ENCODE measurements at places on chromosomes 13 and 19.

DNA sequence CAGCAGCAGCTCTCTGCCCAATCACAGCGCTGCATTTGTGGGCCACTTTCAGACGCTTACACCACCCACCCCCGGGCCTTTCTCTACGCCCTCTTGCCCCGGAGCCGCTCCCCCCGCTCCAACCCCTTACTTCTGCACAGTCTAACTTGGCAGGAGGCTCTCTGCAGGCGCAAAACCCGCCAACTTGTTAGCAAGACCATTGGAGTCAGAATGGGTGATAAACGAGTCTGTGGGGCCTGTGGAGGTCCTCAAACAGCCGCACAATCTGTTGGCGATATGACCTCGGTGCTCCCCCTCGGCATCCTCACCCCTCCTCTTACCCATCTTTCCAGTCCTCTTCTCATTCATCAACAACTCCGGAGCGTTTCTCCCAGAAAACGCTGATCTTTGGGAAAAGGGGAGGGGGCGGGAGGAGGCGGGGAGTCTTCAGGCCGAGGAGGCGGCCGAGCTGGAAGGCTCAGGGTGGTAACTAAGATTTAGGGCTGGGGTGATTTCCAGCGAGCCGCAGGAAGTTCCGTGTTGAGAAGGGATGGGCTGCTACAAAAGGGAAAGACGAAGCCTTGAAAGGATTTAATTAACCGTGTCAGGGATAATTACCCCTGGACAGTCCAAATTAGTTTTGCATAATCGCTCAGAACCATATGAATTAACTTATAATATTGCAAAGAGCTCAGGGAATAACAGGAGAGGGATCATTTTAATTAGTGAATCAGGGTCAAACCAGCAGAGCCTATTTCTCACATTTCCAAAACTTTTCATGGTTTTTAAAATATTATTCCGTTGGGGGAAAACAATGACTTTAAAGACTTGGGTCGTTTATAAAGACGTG lies 4.1 kb downstream of the SOX21 start:
- peak; percentile 70 for DNase-seq

- DNase-seq = peak; percentile 82
Observed at GRCh38 chr13:60397704-60398378, 821 bp downstream of the TDRD3 start.

- no peak for DNase-seq
Observed at GRCh38 chr19:15666186-15666585, 6.7 kb upstream of the CYP4F12 start.

DNA sequence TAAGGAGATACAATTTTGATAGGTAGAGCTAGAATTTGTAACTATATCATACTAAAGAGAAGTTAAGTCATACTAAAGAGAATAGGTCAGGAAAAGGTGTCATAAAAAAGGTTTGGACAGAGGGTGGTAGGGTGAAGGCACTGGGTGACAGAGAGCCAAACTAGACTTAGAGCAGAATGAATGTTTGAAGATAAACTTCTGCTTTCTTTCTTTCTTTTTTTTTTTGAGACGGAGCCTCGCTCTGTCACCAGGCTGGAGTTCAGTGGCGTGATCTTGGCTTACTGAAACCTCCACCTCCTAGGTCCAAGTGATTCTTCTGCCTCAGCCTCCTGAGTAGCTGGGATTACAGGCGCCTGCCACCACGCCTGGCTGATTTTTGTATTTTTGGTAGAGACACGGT lies 44.1 kb downstream of the TM9SF2 start:
- DNase-seq = no peak

DNA sequence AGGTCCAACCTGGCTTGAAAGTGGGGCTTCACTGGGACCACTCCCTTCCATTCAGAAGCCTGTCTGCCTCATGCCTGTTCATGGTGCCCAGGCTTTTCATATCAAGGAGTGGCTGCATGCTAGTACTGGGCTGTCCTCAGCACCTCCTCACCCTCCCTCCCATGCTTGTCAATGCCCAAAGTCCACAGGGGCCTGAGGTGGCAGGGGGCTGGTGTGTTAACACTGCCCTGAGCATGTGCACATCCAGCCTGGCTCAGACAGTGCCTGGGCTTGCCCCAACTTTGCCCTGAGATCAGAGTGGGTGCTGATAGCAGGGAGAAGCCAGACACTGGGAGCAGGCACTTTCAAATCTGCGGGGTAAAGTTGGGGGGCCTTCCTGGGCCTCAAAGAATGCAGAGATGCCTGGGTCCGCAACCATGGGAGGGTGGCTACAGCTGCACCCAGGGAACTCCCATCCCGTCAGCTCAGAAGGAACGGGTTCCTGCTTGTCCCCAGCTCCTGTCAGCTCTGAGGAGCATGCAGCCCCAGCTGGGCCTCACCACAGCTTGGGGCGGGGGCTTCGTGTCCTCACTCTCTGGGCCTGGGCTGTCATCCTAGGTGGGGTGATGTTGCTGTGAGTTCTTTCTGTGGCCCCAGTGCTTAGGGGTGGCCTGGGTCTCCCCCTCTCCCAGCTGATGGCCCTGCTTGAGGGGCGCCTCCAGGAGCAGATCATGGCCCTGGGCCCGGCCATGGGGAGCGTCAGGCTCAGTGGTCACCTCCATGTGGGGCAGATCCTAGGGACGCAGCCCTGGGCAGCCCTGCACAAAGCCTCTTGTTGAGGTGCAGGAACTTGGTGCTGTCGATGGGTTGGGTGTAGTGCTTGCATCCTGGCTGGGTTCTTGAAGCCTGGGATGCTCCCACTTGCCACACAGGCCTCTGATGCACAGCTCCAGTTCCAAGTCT lies 830.6 kb upstream of the SLITRK5 start:
- DNase-seq = no peak

DNA sequence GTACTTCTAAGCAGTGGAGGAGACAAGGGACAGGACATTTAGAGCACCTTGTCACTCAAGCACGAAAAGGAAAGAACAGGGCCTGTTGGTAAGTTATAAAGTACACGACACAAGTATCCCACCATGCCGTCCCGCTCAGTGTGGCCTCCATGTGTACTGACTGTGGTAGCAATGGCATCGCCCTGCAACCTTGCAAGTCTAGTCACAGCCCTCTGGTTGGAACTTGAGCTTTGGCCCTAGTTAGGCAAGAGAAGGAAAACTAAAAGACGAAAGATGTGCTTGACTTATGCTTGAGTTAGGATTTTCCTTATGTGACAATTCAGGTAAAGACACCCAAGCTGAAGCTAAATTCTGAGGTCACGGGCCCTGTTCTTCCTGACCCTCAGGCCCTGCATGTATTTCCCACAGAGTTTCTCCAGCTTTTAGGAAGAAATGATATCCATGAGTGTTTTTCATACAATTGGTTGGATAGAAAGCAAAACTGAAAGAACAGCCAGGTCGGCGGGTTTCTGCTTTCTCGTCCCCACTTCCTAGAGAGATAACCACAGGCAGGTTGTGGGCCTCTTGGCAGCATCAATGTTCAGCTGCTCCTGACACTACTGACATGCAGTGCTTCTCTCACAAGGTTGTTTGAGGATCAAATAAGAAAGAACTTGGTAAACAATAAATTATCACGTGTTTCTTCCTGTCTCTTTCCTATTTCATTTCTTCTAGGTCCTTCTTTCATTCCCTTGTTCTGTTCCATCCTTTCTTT lies 216.2 kb downstream of the IRS2 start:
- DNase-seq = no peak

GRCh38 chr13:99280166-99280565 lies 22.0 kb upstream of the GPR18 start:
- no peak for DNase-seq

DNA sequence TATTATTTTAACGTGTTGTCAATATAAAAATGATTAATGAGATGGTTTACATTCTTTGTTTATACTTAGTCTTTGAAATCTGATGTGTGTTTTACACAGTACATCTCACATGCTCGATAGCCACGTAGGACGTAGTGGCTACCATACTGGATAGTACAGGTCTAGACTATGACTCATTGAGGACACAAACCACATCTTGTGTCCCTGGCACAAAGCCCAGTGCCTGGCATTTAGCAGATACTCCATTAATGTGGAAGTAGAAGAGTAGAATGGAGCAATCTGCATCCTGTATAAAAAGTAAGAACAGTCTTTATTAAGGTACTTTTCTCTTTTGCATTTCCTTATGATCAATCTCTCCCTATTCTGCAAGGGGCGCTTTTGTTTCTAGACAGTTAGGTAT lies 49.0 kb upstream of the FRY start:
- no peak for DNase-seq

GRCh38 chr19:11101057-11101456 lies 11.8 kb downstream of the LDLR start:
- no peak for DNase-seq

GRCh38 chr13:72390909-72391308 lies 336.5 kb downstream of the MZT1 start:
- no peak for DNase-seq

- no peak for DNase-seq
Observed at GRCh38 chr13:77431449-77431848, 104.1 kb upstream of the SCEL start.

GRCh38 chr19:11378319-11379189 lies 4.1 kb downstream of the SWSAP1 start:
- DNase-seq = peak; percentile 71

DNA sequence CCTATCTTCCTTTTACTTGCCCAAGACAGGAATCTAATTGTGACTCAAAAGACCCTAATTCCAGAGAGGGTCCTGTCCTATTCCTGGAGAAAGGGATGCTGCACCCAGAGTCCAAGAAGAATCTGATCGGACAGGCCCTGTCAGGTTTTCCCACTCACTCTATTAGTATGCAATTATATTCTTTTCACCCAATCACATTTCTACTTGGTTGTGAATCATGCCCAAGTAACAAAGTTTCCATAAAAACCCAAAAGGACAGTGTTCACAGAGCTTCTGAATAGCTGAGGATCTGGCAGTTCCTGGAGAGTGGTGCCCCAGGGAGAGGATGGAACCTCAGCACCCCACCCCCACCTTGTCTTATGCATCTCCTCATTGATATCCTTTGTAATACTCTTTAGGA lies 135.3 kb upstream of the SLITRK5 start:
- DNase-seq = no peak
